Cerebellar nuclear complex (tissue), 1 donor: ENCODE measurements at places on chromosomes 5 and 9.
A peak's percentile ranks its signal among the peaks of the same experiment; 100 is the strongest.

DNA sequence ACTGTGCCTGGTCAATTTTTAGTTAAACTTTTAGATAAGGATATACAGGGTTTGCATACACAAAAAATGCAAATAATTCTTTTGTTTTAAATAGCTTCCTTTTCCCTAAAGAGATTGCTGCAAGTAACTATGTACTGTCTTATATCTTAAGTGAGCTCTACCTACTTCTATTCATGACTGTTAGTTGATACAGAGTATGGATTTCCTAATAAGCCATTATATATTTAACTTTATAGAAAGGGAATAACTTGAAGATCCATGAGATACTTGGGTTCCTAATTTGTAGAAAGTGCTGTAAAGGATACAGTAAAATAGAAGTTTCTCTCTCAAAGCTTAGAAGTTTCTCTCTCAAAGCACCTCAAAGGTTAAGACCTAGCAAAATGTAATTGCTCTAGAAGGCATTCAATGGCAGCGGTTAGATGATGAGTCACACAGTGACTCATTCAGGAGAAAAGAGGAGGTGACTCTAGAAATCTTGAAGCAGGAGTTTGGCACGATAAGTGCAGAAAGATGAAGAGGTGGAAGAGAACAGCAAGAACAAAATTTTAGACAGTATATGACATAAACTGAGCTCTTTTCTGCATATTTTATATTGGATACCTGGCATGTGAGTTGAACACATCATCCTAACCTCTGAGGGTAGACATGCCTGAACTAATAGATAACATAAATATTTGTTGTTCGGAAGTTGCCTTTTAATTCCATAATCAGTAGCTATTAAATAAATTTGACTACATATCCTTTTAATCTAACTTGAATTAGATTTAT is 5.5 kb upstream of the DNAJC21 start:
- DNase-seq, result no peak

DNA sequence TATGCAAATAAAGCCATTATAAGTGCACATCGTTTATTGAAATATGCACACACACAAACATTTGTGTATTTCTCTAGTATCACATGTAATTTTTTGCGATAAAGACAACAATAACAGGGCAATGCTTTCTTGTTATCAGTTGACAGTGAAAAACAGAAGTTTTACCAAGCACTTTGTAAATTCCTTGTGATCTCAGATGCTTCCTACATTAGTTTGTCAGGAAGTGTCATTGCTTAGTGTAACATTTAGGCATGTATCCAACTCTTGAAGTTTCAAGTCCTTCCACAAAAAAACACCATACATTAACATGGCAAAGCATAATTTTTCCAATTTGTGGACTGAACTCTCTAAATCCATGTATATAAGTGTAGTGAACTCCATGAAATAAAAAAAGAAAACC is 46.4 kb downstream of the MOCS2 start:
- DNase-seq, result no peak

DNA sequence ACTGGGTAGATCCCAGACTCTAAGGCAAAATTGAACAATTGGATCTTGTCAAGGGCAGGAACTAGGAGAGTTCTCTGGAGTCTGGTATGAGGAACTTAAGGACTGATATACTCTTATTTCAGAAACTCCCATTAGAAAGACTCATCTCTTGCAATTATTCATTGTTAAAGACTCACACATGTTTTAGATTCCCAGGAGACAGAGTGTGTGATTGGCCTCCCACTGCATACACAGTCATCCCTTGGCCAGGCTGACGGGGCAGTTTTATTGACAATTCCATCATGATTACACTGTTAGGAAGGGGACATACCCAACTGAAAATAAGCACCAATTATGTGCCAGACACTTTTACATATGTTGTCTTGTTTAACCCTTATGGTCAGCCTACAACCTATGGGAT is 347.2 kb downstream of the DMAC1 start:
- no peak for DNase-seq

- no peak for DNase-seq
Measured at GRCh38 chr5:136816327-136816726, 451.0 kb upstream of the TRPC7 start.

- no peak for DNase-seq
Measured at GRCh38 chr9:134150557-134151214, 13.7 kb downstream of the RNU6ATAC start.

DNA sequence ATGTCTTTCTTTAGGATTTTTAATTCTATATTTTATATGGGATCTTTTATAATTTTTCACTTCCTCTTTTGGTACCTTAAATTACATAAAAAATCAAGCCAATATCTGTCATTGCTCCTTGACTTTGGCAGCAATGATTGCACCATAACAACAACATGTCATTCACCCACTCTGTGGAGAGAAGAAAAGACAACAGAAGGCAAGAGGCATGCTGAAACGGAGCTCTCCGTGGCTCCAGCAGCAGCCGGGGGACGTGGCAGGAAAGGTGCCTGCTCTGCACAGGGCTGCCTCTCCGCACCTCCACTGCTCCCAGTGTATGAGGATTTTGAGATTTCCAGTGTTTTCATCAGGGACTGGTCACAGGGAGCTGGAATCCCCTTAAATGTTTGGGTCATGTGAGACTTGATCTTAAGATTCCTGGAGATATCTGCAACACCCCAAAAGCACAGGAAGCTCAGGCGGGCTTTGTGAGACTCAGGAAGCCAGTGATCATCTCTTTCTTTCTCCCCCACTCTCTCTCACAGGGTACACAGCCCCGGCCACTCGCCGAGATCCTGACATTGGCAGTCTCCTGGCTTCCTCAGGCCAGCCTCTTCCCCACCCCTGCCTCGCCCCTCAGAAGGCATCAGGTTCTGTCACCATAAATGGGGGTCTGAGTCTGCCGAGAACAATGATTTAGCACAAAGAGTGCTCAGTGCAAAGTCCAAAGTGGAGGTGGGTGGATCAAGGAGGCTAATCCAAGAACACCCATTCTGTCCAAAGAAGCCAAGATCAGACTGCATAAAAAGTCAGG is 74.6 kb downstream of the ACTL7B start:
- DNase-seq, result no peak

GRCh38 chr9:76448501-76448900 is 10.5 kb upstream of the GCNT1 start:
- no peak for DNase-seq

DNA sequence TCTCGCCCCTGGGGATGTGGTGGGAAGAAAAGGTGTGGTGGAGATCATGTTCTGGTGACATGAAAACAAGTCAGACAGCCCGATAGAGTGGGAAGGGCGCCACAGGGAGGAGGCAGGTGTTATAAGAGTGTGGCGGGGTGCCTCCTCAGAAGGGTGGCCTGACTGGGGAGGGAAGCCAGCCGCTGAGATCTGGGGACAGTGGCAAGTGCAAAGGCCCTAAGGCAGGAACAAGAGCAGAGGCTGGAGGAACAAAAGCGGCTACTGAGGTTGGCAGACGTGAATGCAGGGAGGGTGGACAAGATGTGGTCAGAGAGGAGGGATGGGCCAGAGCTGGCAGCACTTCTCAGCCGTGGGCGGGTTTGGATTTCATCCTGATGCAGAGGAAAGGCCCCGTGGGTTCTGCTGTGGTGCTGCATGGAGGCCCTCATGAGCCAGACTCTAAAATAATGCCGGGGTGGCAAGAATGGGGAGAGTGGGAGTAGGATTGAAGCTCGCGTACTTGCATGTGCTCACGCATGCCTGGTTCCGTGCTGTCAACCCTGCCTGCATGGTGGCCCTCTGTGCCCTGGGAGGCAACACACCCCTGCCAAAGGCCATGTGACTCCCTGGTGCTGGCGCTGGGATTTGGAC is 89.2 kb downstream of the MVB12B start:
- DNase-seq, result no peak

DNA sequence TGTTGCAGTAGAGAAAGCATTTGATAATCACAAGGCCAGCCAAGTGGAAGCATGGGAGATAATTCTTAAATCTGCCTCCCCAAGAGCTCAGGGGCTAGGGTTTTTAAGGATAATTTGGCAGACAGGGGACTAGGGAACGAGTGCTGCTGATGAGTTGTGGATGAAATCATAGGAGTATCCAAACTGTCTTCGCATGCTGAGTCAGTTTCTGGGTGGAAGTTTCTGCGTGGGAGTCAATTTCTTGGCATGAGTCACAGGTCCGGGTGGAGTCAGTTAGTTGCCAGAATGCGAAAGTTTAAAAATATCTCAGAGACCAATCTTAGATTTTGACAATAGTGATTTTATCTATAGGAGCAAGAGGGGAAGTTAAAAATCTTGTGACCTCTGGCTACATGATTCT is 112.6 kb downstream of the TMC1 start:
- no peak for DNase-seq

- no peak for DNase-seq
Measured at GRCh38 chr5:143222287-143223231, 180.9 kb downstream of the NR3C1 start.

DNA sequence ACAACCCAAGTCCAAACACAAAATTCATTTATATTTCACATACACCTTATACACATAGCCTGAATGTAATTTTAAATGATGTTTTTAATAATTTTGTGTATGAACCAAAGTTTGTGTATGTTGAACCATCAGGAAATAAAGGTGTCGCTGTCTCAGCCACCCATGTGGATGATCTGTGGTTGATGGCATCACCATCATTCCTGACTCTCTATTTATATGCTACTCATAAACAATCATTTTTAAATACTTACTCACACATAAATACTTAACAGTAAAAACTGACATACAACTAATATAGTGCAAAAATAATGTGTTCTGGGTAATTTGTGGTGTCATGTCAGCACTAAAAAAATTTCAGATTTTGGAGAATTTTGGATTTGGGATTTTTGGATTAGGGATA is 38.4 kb downstream of the SMC5 start:
- no peak for DNase-seq

- DNase-seq, result no peak
Measured at GRCh38 chr9:41229408-41230401, 40.6 kb upstream of the ZNG1F start.

GRCh38 chr5:98770911-98771322 is 2.5 kb upstream of the RGMB start:
- DNase-seq, result no peak

- no peak for DNase-seq
Measured at GRCh38 chr5:125987677-125988255, 435.4 kb upstream of the GRAMD2B start.

DNA sequence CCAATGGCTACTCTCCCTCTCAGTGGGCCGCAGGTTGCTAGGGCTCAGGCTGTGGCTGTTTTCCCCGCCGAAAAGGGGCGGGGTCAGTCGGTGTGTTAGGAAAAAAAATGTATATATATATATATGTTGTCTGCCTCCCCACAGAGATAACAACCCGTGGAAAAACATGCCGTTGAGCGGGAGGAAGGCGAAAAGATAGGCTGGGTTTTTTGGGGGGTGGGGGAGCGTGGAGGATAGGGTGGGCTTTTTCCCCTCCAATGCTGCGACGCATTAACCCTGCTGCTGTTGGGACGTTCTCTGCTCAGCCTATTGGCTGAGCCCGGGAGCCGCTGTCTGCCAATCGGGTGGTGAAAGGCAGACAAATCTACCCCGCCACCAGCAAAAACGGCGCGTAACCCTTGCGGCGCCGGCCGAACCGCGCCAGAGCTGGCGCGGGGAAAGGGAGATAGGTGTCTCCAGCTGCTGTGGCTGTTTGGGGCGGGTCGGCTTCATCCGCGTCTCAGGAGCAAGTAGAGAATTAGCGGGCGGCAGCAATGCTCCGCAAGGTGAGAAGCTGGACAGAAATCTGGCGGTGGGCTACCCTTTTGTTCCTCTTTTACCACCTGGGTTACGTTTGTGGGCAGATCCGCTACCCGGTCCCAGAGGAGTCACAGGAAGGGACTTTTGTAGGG is at the start of gene PCDHGC4:
PCDHGC4 (plus strand) TSS at position 390 of the 671 bp plus-strand sequence; CDS start at position 534, 144 bp downstream.
- peak; percentile 66 for DNase-seq

DNA sequence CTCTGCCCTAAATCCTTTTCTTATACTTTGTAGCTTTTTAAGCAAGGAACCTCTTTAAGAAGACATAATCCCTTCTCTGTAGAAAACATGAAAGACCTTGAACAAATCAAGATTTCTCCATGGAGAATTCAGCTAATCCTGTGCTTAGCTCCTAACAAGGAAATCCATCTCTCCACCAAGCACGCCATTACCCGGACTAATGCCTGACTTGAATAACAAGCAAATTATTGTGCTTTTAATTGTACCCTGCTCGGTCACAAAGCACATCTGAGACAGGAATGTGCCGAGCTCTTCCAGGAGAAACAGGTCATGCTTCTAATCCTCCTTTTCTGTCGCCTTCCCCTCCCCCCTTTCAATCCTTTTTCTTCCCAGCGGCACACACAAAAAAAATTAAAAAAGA is 141.3 kb downstream of the PSAT1 start:
- no peak for DNase-seq

DNA sequence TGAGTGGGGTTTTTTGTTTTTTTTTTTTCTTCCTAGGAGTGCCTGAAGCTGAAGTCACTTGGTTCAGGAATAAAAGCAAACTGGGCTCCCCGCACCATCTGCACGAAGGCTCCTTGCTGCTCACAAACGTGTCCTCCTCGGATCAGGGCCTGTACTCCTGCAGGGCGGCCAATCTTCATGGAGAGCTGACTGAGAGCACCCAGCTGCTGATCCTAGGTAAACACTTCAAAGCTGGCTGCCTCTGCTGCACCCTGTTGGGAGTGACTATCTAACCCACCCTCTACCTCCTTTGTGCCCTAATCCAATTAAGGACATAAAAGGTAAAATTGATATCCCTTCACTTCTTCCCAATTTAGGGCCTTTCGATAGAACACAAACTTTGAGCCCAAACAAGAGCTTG is 206.8 kb downstream of the SAXO1 start:
- DNase-seq, result no peak

DNA sequence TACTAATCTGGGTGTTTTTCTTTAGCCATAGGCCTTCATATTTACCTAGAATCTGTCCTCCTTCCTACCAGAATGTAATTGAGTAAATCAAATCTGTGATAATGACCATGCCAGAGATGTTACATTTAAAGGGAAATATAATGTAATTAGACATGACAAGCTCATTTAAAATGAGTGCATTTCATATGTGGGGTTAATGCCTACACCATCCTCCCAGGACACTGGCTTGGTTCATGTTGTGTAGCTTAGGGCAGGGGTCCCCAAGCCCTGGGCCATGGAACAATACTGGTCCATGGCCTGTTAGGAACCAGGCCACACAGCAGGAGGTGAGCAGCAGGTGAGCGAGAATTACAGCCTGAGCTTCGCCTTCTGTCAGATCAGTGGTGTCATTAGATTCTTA is 276.9 kb upstream of the DAP start:
- DNase-seq, result no peak

GRCh38 chr9:90343991-90344390 is 298.6 kb downstream of the DIRAS2 start:
- DNase-seq, result no peak

DNA sequence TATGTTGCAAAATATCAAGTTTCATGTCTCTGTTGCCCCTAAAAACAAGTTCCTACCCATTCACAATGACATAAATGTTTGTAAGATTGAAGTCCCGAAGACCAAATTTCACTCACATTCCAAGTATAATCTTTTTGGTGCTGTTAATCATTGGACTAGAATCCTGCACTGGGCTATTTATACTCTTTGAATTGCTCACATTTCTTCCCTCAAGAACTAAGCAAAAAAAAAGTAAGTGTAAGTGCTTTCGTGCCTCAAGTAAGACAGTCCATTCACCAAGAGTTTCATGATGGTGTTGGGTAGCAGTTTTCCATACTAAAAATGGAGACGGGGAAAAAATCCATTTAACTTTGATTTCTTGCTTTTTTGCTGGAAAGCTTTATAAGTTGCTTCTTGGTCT is 242.3 kb downstream of the EBF1 start:
- DNase-seq, result no peak
